Urothelium cell line (cell line): ENCODE measurements at places on chromosomes 7 and 10.

DNA sequence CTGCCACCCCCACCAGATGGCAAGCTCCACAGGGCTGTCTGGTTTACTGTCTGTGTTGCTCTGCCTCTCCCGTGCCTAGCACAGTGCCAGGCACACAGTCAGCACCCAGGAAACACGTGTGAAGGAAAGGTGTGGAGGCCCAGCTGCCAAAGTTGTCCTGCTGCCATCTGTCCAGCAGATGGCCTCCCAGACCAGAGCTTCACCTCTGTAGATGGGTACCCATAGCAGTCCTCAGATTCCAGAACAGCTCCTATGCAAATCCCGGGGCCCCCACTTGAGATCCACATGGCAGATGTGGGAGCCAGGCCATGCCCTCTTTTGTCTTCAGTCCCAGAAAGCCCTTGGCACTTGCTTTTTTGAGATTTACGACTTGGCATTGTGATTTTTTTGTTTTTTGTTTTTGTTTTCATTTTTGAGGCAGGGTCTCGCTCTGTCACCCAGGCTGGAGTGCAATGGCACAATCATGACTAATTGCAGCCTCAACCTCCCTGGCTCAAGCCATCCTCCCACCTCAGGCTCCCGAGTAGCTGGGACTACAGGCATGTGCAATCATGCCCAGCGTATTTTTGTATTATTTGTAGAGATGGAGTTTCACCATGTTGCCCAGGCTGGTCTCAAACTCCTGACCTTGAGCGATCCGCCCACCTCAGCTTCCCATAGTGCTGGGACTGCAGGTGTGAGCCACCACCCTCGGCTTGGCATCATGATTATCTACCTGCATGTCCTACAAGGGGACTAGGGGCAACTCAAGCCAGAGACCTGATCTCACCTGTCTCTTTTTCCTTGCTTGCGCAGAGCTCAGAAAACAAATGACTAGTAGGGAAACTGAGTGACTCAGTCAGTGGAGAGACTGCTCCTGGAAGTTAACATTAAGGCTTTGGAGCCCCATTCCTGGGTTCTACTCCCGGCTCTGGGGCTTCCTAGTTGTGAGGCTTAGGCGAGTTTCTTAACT, 16.9 kb upstream of the PALD1 start:
- peak; percentile 85 for DNase-seq

GRCh38 chr7:111439977-111440376, 122.3 kb downstream of the IMMP2L start:
- no peak for DNase-seq

GRCh38 chr7:101486433-101487104, 123.9 kb downstream of the COL26A1 start:
- peak; percentile 47 for DNase-seq

DNA sequence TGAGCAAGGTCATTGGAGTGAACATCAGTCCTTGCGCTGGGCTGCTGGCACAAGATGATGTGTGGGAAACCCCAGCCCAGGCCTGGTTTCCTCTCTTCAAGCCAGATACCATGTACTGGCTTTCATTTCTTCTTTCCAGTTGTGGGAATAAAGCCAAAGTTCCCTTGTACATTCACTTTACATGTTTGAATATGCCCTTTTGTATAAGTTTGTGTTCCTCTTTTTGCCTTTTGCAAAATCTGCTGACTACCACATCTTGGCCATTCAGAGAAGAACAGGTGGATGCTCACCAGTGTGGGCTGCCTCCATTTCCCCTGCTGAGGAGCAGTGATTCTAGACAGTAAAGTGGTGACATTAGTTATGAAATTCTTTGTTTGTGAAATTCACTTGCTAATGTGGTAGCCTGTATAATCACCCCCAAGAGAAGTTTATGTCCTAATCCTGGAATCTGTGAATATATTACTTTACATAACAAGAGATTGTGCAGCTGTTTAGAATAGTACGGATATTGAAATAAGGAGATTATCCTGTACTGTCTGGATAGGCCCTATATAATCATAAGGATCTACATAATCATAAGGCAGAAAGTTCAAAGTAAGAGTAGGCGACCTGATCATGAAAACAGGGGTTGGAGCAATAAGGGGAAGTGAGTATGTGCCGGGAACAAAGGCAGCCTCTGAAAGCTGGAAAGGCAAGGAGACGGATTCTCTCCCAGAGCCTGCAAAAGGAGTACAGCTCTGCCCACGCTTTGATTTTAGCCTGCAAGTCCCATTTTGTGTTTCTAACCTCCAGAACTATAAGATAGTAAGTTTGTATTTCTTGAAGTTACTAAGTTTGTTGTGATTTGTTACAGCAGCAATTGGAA, 18.8 kb upstream of the AOAH start:
- no peak for DNase-seq

GRCh38 chr7:148255333-148255732, 335.2 kb upstream of the C7orf33 start:
- no peak for DNase-seq

DNA sequence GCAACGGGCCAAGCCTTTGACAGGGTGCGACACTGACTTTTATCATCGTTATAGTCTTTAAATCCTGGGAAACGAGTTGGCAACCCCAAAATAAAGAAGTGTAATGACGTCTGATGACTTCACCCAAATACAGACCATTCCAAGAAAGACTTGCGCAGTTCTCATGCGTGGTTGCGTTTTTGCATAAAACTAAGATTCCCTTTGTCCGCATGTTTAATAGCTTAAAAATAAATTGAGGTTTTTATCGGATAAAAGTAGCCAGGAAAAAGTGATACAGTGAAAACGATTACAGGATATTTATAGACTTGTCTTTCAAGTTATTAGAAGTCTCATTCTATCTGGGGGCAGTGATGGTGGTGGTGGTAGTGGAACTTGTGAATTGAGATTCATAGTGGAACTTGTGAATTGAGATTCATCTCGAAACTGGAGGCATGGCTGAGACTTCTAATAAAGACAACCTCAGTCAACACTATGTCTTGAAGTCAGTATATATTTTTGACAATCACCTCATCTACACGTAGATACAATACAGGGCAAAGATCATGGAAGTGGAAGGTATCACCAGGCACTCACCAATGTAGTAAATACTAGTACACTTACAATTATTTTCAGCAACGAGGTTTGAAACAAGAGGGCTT, 1.2 kb upstream of the NAMPT start:
- no peak for DNase-seq

DNA sequence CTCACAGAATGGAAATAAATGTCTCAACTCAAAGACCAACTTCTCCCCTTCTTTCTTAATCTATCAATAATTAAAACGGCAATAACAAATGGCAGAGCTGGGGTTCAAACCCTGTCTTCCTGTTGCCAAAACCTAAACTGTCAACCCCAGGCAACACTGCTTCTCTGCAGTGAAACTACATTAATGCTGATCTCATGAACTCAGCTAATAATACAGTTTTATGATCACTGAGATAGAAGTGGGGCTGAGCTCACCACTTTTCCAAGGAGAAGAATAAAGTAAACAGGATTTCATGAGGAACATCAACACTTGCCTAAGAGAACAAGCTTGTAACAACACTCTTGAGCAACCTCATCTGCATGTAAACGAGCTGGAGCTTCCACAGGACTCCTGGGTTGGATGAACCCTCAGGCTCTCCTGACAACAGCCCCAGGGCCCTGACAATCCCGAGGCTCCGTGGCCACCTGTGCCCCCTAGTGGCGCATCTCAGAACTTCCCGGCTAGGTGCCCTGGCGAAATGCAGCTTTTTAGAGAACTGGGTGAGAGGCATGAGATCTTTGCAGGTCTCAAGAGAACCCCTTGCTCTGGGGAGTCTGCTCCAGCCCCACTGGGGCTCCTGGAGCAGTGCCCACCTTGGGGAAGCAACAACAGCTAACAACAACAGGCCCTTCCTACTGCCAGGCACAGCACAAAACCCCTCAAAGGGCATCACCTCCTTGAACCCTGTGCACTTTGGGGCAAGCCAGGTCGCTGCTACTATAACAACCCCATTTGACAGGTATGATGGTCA, 169.3 kb downstream of the SH3PXD2A start:
- peak; percentile 85 for DNase-seq

GRCh38 chr7:156307193-156307592, 333.4 kb upstream of the RNF32 start:
- no peak for DNase-seq

DNA sequence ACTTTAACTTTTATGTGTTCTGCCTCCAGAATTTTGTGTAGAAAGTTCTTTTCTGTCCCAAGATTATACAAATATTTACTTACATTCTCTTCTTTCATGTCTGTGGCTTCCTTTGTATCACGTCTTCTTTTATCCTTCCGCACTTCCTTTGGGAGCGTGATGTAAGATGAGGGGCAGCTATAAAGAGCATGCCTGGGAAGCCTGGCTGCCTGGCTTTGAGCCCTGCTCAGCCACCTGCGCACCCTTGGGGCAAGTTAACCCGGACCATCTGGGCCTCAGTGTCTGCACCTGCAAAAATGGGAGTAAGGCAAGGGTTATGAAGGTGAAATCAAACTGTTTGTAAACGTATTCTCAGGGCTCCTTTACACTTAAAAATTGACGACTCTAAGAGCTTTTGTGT, 25.2 kb downstream of the PALD1 start:
- no peak for DNase-seq

GRCh38 chr7:81534446-81534845, 235.4 kb downstream of the HGF start:
- DNase-seq: no peak

- no peak for DNase-seq
Measured at GRCh38 chr10:122910310-122910709, at the start of gene FAM24A. Gene FAM24A, plus strand, starts transcription at chr10:122910610. Its CDS starts 1,025 bp downstream, at chr10:122911635.

GRCh38 chr7:2024567-2024918, 208.2 kb downstream of the MAD1L1 start:
- DNase-seq: no peak

- DNase-seq: peak; percentile 69
Measured at GRCh38 chr7:32479574-32480200, 10.5 kb downstream of the LSM5 start.

DNA sequence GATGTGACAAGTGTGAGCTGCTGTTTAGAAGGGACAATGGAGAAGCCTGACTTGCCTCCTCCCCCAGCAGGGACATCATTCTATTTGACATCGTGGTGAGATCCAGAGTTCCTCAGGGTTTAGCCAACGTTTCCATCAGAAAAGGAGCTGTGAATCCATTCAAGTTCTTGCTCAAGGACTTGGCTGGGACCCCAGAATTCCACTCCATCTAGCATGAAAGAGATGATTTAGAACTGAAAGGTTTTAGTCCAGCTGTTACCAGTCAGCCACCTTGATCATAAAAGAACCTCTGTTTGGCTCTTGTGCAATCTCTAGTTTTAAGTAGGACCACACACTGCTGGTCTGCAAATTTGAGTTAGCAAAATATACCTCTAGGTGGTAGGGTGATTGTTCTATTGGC, 337.6 kb downstream of the FRMD4A start:
- DNase-seq: peak; percentile 37

DNA sequence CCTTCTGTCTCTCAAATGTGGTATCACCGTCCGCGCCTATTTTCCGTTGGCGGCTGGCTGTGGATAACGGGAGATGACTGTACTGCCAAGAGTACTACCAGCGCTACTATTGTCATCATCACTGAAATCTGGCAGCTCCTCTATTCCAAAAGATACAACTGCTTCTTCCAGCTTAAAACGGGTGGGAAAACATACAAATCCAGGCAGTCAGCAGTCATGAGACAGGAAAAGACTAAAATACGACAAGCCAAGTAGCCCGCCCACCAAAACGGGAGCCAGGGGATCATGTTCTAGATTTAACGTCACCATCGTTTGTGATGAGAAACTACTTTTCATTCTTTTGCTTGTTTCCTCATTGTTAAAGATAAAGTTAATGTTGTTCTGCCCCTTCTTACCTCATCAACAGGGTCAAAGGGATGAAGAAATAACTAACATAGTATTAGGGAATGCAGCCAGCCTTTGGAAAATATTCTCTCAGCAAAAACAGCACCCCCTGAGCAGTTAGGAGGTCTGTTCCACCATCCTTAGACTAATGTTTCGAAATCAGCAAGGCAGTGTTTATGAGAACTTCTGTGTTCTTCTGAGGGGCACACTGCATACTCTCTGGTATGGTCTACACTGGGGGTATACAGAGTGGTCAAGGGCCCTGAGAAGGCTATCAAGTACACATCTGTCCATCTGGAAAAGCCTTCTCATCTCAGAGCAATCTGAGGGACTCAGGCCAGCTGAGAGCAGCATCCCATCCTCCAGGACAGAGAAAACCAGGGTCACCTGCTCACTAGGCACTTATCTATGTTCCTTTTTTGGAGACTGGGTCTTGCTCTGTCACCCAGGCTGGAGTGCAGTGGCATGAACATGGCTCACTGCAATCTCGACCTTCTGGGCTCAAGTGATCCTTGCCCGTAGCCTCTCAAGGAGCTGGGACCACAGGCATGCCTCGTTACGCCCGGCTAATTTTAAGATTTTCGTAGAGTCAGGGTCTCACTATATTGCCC, 47.5 kb downstream of the GNA12 start:
- DNase-seq: no peak

DNA sequence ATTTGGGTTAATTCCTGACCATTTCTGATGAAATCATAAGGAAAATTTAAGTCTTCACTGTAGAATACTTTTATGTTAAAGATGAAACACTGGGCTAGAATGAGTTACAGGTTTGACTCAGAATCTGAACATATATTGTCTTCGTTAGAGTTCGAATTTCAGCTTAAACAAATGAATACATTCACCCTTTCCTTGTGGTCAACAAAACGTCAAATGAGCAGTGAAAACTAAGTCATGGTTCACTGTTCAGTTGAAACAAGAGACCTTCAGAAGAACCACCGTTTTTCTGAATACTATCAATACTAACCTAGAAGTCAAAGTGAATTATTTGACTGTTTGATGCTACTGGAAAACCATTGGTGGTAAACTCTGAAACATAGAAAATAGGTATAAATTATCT, 235.2 kb upstream of the ZWINT start:
- no peak for DNase-seq

DNA sequence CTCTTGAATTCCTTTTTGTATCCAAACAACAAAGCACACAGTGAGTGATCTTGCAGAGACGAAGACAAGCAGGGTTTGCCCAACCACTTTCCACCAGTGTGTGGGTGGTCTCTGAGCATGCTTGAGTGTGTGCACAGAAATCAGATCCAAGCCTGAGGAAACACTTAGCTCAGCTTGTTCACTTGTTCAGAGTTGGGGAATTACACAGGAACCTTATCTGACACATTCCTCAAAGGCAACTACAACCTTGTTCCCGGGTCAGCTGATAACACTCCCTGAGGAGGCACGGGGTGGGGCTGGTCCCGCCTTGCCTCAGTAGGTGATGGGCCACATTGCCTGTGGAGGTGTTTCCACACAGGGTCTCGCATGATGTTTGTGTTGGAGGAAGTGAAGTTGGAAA, 216.9 kb downstream of the DYNC1I1 start:
- DNase-seq: no peak

- no peak for DNase-seq
Measured at GRCh38 chr7:83020161-83020560, 142.5 kb downstream of the PCLO start.

GRCh38 chr7:156099085-156099484, 286.8 kb upstream of the SHH start:
- no peak for DNase-seq

DNA sequence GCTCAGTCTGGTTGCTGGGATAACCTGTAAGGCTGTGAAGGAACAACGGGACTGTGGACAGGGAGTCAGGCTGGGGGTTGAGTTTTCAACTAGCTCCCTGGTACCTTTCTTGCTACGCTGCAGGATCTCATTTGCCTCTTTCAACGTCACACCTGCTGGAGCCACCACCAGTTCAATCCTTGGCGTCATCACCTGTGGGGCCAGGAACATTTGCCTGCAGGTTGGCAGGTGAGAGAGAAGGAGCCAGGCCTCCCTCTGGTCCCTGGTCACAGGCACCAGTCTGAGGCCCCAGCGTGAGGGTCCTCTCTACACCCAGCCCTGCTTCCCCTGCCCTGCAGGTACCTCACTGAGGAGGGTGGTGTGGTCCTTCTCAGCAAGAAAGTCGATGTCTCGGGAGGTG, 9.8 kb downstream of the IMPDH1 start:
- DNase-seq: no peak
